ENCODE measurements at places on chromosomes 6 and 20. TPM values are rescaled to one million over a fixed set of nuclear protein-coding genes. Genes with fewer than 3 reads are reported as not detected.

GRCh38 chr20:46999801-47000465, 105.3 kb downstream of the EYA2 start:
- H3K36me3 ChIP-seq: no peaks in the 10 kb centered on the region
- H3K4me3 ChIP-seq: no peak overlapping the region
- H3K27me3 ChIP-seq: peaks cover 17% of the 10 kb centered on the region
- DNase-seq: no peak
- no peak overlapping the region for H3K27ac ChIP-seq

DNA sequence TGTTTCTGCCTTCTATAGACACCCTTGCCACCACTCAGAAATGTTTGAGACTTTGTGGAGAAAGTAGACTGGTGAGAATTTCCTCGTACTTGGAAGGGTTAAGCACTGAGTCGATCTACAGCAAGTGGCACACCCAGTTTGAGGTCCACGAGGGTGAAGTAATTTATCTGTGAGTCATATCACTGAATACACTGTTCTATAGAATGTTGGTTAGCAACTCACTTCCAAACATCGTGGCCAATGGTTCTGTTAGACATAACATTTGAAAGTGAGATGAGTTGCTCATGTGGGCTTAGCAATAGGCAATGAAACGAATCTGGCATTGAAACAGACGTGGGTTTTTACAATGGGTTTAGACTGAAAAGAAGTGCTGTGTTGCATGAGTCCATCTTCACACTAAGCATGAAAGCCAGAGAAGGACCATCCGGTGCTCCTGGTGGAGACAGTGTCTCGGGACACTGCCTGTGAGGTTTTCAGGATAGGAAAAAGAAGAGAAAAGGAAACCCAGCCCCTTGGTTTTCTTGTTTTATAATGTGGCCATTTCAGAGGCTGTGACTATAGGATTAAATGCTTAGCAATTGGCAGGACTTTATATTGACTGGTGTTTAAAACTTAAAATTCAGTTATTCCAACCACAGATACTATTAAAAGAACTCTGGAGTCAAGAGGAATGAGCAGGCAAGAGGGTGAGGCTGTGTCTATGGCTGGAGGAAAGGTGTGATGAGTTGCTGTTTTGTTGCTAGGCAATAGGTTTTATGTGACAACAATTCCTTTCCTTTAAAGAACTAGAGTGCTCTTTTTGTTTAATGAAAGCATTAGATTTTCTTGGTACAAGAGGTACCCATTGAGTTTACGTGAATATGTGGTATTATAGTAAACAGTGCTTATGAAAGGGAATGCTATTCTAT, 31.0 kb upstream of the EZR start:
- no peak for DNase-seq
- H3K4me3 ChIP-seq: peak overlapping the region; percentile 12
- peaks cover 27% of the 10 kb centered on the region for H3K4me1 ChIP-seq
- no peaks in the 10 kb centered on the region for H3K36me3 ChIP-seq
- H3K27me3 ChIP-seq: no peaks in the 10 kb centered on the region

TTLL9 gene
- total RNA-seq: 0.61 TPM

DNA sequence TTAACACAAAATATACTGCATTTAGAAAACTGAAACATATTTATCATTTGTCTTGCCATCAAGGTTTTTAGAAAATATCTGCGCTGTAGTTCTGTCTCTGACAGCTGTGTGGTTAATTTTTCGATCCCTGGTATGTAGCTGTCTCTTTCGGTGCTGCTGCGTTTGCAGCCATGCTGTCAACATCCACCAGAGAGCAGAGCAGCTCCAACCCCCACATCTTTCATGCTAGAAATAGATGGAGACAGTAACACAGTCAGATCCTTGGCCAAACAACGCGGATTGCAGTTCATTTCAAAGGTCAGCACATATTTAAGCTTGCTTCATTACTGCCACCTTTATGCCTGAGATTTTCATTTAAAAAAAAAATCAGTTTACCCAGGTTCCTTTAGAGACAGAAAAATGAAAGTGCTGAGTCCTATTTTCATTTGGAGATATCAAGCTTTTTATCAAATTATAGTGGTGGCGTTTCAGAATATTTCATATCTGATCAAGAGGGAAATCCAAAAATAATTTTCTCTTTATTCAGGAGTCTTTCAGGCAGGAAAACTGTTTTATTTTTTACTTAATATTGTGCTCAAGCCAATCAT, 157.7 kb upstream of the MMS22L start:
- H3K27ac ChIP-seq: no peak overlapping the region
- no peak for DNase-seq
- no peaks in the 10 kb centered on the region for H3K4me1 ChIP-seq

GRCh38 chr20:4043796-4044195, 28.4 kb upstream of the RNF24 start:
- peaks cover 10% of the 10 kb centered on the region for H3K27me3 ChIP-seq
- H3K36me3 ChIP-seq: no peaks in the 10 kb centered on the region
- H3K4me1 ChIP-seq: peaks cover 3% of the 10 kb centered on the region
- H3K27ac ChIP-seq: no peak overlapping the region
- H3K4me3 ChIP-seq: no peak overlapping the region

- H3K27ac ChIP-seq: no peak overlapping the region
- no peaks in the 10 kb centered on the region for H3K27me3 ChIP-seq
- H3K4me1 ChIP-seq: peaks cover 38% of the 10 kb centered on the region
- H3K36me3 ChIP-seq: peaks cover 34% of the 10 kb centered on the region
- peak; percentile 41 for DNase-seq
Measured at GRCh38 chr6:34237316-34237721, 646 bp downstream of the HMGA1 start.

CCN2 gene
- total RNA-seq: 0.27 TPM

DNA sequence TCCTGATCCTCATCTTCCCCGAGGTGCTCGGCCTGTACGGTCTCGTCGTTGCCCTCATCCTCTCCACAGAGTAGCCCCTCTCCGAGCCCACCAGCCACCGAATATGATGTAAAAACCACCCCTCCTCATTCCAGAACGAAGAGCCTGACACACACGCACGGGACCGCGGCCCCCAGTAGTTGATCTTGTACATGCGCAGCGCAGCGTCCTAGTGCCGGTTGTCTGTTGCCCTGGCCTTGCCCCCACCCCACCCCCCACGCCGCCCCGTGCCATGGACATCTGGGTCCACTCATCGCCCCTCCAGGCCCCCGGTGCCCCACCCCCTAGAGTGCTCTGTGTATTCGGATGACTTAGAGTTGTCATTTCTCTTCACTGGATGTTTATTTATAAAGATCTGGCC, 5.2 kb upstream of the PRPH2 start:
- no peak for DNase-seq
- H3K27me3 ChIP-seq: no peaks in the 10 kb centered on the region
- peaks cover 2% of the 10 kb centered on the region for H3K36me3 ChIP-seq
- H3K27ac ChIP-seq: peak overlapping the region; percentile 96
- H3K4me1 ChIP-seq: peaks cover 19% of the 10 kb centered on the region

- H3K36me3 ChIP-seq: no peaks in the 10 kb centered on the region
- H3K27ac ChIP-seq: no peak overlapping the region
- H3K4me3 ChIP-seq: no peak overlapping the region
- peaks cover 1% of the 10 kb centered on the region for H3K27me3 ChIP-seq
- no peaks in the 10 kb centered on the region for H3K4me1 ChIP-seq
Measured at GRCh38 chr6:170032706-170033309, 258.1 kb downstream of the DLL1 start.

DNA sequence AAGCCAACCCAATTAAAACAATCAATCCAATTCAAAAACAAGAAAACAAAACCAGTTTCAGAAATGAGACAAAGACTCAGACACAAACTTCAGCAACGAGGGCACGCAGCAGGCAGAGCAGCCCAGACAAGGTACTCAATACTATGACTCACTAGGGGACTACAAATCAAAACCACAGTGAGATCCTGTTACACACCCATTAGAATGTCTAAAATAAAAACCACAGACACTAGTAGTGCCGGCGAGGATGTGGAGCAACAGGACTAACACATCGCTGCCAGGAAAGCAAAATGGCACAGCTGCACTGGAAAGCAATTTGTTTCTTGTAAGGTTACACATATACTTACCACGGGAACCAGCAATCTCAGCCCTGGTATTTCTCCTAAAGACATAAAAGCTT, 28.4 kb upstream of the MAS1L start:
- DNase-seq: no peak
- peaks cover 28% of the 10 kb centered on the region for H3K27me3 ChIP-seq
- no peak overlapping the region for H3K27ac ChIP-seq
- H3K4me3 ChIP-seq: no peak overlapping the region

- H3K36me3 ChIP-seq: peaks cover 79% of the 10 kb centered on the region
- H3K27me3 ChIP-seq: no peaks in the 10 kb centered on the region
- peak overlapping the region; percentile 94 for H3K27ac ChIP-seq
- no peak for DNase-seq
Measured at GRCh38 chr6:14120546-14120945, 3.0 kb downstream of the CD83 start.

- H3K27me3 ChIP-seq: peaks cover 16% of the 10 kb centered on the region
- H3K27ac ChIP-seq: no peak overlapping the region
- DNase-seq: no peak
- H3K4me1 ChIP-seq: no peaks in the 10 kb centered on the region
- no peak overlapping the region for H3K4me3 ChIP-seq
Measured at GRCh38 chr6:39444479-39445019, 122.0 kb upstream of the KCNK16 start.

- peaks cover 6% of the 10 kb centered on the region for H3K27me3 ChIP-seq
- H3K4me3 ChIP-seq: peak within 1 kb of the TSS; percentile 94
- peaks cover 19% of the 10 kb centered on the region for H3K4me1 ChIP-seq
Measured at GRCh38 chr6:144284783-144285547, at the start of gene UTRN. Gene UTRN (plus strand): TSS chr6:144285335. CDS start chr6:144291829, 6,494 bp downstream.

GRCh38 chr6:88376197-88376596, 210.1 kb upstream of the CNR1 start:
- H3K27me3 ChIP-seq: peaks cover 7% of the 10 kb centered on the region
- no peaks in the 10 kb centered on the region for H3K4me1 ChIP-seq
- H3K27ac ChIP-seq: no peak overlapping the region
- no peak for DNase-seq

DNA sequence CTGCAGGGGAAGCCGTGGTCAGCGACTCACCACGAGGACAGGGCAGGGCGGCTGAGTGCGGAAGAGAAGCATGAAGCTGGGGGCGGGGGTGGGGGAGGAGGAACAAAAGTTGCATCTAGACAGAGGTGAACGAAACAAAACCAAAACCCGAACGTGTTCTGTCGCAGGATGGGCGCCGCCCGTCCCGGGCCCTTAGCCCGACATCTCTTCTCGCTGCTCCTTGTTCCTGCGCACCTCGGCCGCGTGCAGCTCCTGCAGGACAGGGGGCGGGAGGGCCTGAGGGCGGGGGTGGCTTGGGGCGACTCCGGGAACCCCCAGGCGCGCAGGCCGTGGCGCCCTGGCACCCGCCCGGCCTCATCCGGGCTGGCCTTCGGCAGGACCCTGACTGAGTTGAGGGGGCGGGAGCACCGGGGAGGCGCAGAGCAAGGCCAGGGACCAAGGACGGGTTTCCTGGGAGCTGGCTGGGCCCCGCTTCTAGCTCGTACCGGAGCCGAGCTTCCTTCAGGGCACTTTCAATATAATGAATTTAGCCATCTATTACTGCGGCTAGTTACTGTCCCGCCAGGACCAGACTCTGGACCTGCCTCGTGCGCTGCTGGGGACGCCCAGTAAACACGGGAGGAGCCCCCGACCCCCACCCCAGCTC, 12.0 kb downstream of the STMN3 start:
- DNase-seq: no peak
- no peaks in the 10 kb centered on the region for H3K27me3 ChIP-seq
- H3K36me3 ChIP-seq: peaks cover 2% of the 10 kb centered on the region
- H3K4me3 ChIP-seq: peak overlapping the region; percentile 78
- peak overlapping the region; percentile 76 for H3K27ac ChIP-seq

- DNase-seq: no peak
- no peak overlapping the region for H3K4me3 ChIP-seq
- no peaks in the 10 kb centered on the region for H3K36me3 ChIP-seq
- H3K27me3 ChIP-seq: peaks cover 41% of the 10 kb centered on the region
- no peak overlapping the region for H3K27ac ChIP-seq
Measured at GRCh38 chr6:45417436-45417835, 39.7 kb upstream of the SUPT3H start.

DNA sequence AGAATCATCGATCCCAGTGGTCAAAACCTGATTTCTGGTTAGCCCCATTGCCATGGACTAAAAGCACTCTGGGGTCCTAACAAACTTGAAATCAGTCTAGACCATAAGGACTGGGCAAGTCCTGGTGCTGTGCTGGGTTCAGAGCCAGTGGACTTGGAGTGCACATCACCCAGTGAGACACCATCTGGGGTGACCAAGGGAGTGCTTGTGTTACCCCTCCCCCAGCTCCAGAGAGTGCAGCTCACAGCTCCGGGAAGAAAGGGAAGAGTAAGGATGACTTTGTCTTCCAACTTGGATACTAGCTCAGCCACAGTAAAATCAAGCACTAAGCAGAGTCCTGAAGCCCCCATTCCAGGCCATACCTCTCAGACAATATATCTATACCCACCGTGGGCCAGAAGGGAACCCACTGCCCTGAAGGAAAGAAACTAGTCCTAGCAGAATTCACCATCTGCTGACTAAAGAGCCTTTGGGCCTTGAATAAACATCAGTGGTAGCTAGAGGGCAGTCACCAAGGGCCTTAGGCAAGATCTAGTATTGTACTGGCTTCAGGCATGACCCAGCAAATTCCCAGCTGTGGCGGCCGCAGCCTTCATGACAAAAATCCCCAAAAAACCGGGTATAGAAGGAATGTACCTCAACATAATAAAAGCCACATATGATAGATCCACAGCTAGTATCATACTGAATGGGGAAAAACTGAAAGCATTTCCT, 153.5 kb upstream of the OGFRL1 start:
- no peaks in the 10 kb centered on the region for H3K4me1 ChIP-seq
- H3K27me3 ChIP-seq: peaks cover 26% of the 10 kb centered on the region
- no peak overlapping the region for H3K27ac ChIP-seq
- H3K4me3 ChIP-seq: no peak overlapping the region
- DNase-seq: no peak
- no peaks in the 10 kb centered on the region for H3K36me3 ChIP-seq

TPBG gene
- not detected for total RNA-seq

GRCh38 chr6:30686908-30687658, 638 bp upstream of the PPP1R18 start:
- peak; percentile 82 for DNase-seq
- no peaks in the 10 kb centered on the region for H3K27me3 ChIP-seq
- H3K4me1 ChIP-seq: peaks cover 78% of the 10 kb centered on the region
- H3K27ac ChIP-seq: peak overlapping the region; percentile 99
- H3K36me3 ChIP-seq: peaks cover 38% of the 10 kb centered on the region

DNA sequence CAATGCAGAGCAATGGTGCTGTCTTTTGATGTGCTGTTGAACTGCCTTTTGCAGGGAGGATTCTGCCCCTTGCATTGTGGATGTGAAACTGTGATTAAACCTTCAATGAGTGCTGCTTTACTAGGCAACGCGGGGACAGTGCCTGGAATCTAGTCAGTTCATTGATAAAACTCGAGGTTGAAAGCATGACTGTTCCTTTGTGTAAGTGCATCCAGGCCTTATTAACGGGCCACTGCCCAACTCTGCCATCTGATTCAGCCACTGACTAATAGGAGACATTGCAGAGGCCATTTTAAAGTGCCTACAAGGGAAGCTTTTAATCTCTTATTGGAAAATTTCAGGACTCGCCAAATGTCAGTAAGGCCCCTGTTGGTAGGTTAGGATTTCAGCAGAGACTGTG, 49.3 kb downstream of the SLC35F1 start:
- no peaks in the 10 kb centered on the region for H3K27me3 ChIP-seq
- no peak overlapping the region for H3K4me3 ChIP-seq
- H3K36me3 ChIP-seq: no peaks in the 10 kb centered on the region
- no peaks in the 10 kb centered on the region for H3K4me1 ChIP-seq

All from activated B cell treated with CpG ODN at 0.5 μM for 24 hours (primary cell).